ENCODE measurements at places on chromosomes 1 and 21. TPM values are rescaled to one million over a fixed set of nuclear protein-coding genes. Genes with fewer than 3 reads are reported as not detected.

Gene LORICRIN
- not detected for total RNA-seq

Gene FCRLA
- total RNA-seq, result 0.25 TPM

Gene CYP4Z1
- 0.13 TPM for total RNA-seq

Gene TMCC2
- total RNA-seq, result 0.53 TPM

Measured in aortic smooth muscle cell (primary cell).